ENCODE measurements at places on chromosomes 12 and 14.

DNA sequence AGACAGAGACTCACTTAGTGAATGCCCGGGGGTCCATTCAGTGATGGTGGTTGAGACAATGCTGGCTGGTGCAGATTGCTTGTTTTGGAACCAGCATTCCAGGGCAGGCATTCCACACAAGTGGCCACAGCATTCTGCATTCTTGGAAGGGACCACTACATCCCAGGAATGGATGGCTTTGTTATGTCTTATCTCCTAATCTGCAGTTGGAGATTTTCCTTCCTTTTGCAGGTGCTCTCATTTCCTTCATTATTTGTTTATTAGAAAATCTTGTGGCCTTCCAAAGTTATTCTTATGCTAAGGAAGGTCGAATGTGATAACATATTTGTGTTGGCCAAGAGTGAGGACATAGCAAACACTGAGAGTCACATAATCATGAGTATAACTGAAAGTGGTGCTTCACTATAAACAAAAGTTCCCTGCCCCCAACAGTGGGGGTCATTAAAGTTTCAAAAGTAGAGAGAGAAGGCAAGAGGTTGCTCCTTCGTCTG, 66.0 kb downstream of the BMP4 start:
- no peak for DNase-seq

DNA sequence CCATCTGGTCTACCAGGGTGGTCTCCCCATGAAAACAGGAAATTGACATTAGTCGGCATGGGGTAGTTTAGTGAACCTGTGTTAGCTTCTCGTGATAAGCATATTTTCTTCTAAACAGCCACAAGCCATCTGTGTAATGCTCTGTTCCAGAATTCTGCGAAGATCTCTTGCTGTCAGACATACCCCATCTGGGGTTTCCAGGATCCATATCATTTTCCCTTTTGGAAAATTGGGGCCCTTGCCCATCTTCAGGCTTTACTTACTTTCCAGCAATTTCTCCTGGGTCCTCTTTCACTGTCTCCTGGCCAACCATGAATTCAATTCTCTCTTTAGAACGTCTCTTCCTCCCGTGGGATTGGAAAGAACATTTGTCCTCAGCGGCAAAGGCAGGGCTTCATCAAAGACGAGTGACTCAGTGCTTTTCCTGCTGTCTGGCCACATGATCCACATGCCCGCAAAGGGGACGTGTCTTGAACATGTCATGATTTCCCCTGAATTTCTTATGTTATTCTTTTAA, 21.4 kb upstream of the NCOR2 start:
- DNase-seq: peak; percentile 73

GRCh38 chr12:123260081-123260480, 11.6 kb downstream of the CDK2AP1 start:
- DNase-seq: no peak

GRCh38 chr14:97710726-97711125, 913.5 kb downstream of the VRK1 start:
- no peak for DNase-seq

- no peak for DNase-seq
Measured at GRCh38 chr14:36208690-36209278, 32.3 kb upstream of the PTCSC3 start.

GRCh38 chr14:94922595-94923239, 152.8 kb upstream of the GSC start:
- DNase-seq: no peak

DNA sequence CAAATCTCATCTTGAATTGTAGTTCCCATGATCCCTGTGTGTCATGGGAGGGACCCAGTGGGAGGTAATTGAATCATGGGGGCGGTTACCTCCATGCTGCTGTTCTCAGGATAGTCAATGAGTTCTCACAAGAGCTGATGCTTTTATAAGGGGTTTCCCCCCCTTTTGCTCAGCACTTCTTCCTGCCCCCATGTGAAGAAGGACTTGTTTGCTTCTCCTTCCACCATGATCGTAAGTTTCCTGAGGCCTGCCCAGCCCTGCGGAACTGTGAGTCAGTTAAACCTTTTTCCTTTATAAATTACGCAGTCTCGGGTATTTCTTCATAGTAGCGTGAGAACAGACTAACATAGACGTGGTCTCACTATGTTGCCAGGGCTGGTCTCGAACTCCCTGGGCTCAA, 56.1 kb upstream of the EIF5 start:
- no peak for DNase-seq

DNA sequence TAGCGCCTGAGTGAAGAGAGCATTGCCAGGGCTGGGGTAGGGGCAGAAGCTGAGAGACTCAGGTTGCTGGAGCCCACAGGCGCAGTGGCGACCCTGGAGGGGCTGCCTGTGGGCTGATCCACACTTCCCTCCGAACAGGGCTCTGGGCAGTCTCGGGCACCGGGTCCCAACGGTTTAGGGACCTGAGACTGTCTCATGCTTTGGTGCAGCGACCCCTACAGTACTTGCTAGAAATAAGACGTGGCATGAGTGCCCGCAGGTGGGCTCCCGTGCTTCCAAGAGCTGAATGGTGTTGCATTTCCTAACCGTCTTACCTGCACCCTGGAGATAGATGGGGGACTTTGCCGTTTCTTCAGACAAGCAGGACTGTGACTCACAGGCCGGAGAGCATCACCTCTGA, 57.4 kb downstream of the AACS start:
- no peak for DNase-seq

GRCh38 chr12:58719161-58719560, 201.1 kb downstream of the LRIG3 start:
- no peak for DNase-seq
